ENCODE measurements at places on chromosomes 11 and 22.

DNA sequence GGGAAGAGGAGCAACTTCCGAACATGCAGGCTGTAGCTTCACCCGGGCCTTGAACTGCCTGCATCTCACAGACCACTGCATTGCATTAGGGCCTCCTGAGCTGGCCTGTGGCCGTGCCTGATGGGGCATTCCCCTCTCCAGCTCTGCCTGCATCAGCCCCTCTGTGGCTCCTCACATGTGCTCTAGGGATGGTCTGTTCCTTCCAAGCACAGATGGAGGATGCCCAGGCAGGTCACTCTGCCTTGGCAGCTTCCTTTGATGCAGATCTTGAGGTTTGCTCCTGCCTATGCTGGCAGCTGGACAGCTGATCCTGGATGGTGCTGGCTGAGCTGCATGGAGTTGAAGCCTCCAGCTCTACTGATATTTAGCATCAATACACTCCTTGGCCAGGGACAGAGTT lies 28.5 kb downstream of the AMPD3 start:
- no peak for DNase-seq

DNA sequence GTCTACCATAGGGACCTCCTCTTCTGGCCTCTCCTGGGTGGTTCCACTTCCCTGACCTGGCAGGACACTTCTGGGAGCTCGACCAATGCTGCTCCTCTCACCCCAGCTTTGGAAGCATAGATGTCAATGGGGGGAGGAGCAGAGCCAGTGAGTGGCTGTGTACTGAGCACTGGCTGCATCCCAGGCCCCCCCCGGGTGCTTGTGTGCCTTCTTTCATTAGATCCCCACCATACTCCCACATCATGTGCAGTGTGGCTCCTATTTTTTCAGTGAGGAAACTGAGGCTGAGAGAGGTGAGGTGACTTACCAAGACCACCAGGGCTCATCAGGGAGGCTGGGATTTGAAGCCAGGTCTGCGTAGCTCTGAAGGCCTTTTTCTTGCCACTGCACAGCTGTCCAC lies 44.3 kb downstream of the LRRC32 start:
- DNase-seq: no peak

DNA sequence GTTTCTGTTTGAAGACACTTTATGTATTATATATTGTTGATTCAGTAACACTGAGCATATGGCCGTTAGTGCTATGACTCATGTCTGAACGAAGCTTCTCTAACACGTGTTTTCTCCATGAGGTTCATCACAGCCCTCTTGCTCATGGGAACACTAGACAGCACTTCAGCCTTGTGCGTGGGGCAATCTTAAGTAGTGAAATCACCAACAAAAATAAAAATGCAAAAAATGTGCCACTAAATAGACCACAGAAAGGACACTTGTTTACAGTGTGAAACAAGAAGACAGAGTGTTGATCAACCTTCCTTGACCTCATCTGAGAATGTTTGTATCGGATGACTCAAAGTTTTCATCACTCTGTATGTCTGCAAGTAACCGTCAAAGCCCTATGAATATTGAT lies 94.5 kb downstream of the FDX1 start:
- DNase-seq: no peak

GRCh38 chr11:111370902-111371578 lies 8.0 kb downstream of the POU2AF1 start:
- DNase-seq: no peak

DNA sequence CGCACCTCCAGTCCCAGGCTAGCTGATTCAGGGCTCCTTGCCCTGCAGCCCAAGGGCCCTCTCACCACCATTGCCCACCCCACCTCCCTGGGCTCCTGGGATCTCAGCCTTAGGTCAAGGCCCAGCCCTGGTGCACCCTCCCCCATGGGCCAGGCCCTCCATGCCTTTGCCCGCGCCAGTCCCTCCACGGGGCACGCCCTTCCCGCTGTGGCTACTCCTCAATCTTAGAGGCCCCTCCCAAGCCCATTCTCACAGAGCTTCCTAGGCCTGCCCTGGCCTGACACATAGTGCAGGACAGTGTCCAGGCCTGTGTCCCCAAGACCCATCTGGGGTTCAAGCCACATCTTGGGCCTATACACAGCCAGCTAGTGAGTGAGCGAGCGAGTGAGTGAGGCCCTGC lies 6.9 kb downstream of the GP1BB start:
- no peak for DNase-seq

- no peak for DNase-seq
These were observed 155.5 kb downstream of the TEAD1 start for GRCh38 chr11:12829540-12830314.

DNA sequence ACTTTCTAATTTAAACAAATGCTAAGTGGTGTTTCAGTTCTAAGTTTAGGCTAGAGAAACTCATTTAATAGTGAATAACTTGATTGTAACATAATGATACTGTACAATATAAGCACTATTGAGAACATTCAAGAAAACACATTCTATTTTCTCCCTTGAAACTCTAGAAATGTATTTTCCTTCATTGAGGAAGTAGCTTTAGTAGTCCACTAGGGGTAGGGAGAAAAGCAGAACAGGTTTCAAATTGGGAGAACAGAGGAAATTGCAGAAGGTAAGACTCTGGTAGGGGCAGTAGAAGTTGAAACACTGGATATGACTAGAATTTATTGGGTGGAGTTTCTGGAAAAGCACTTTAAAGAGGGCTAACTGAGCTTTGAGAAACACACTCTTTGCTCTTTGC lies 31.6 kb upstream of the MPPED2 start:
- DNase-seq: no peak

DNA sequence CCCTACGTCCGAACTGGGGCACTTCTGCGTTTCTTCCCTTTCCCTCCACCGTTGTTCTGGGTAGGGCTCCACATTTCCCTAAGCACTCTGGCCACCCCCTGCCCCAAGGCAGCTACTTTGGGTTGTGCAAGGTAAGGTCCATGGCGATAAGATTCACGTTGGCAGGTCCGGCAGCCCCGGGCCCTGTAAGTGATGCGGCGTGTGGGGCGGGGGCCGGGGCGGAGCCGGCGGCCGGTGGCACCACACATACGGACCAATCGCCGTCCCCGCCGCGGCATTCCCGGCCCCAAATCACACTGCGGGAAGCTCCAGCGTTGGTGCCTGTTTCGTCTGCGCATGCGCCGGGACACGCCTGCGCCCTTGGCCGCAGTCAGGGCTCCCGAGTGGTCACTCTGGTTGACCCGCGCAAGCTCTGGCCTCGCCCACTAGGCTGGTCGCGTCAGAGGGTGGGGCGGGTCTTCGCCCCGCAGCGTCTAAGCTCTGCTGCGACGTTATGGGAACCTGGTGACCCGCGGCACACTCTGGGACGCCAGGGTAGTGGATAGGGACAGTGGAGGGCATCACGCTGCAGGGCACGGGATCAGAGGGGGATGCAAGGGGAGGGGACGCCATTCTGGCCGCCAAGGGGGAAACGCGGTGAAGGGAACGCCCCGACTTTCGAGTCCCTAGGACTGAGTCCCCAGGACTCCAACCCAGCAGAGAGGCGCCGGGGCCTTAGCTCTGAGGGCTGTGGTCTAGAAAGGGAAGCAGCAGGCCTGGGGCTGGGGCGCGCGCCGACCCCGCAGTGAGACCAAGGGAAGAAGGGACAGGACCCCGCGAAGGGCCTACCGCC lies 1.6 kb downstream of the FADS1 start:
- DNase-seq: peak; percentile 98

DNA sequence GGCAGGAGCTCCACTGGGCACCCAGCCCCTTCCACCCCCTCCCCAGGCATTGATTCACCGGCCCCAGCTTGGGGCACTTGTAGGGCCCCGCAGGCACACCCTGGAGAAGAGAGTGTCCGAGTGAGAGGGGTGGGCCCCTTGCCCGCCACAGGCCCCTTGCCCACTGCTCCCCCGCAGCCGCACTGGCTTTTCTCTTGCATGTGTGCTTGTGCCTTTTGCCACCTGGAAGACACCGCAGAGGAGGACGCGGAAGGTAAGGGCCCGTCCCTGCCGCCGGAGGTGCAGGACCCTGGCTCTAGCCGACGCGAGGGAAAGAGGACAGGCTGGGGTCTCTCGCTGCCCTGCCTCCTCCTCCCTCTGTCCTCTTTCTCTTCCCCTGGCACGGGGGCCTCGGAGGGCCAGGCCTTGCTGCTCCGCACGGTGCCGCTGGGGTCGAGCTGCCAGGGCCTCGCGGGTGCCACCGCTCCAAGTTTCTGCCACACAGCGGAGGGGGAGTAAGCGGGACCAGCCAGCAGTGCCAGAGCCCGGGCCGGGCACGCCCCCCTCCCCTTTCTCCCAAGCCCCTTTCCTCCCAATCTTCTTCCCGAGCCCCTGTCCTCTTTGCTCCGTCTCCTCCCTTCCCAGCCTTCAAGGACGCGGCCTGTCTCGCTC lies 9.5 kb downstream of the TNNT3 start:
- DNase-seq: no peak

- DNase-seq: no peak
These were observed 48.0 kb downstream of the TSPAN18 start for GRCh38 chr11:44774731-44775130.

GRCh38 chr11:36196411-36196998 lies 92.7 kb downstream of the COMMD9 start:
- no peak for DNase-seq

GRCh38 chr11:83971063-83971462 lies 684.9 kb upstream of the CCDC90B start:
- DNase-seq: peak; percentile 62

Measured in cerebellar cortex (tissue), 1 donor.